ENCODE measurements at places on chromosomes 6 and 20. TPM values are rescaled to one million over a fixed set of nuclear protein-coding genes. Genes with fewer than 3 reads are reported as not detected.
A peak's percentile ranks its signal among the peaks of the same experiment; 100 is the strongest.

GRCh38 chr6:153045271-153045670 lies 42.8 kb upstream of the MTRF1L start:
- DNase-seq = no peak

DNA sequence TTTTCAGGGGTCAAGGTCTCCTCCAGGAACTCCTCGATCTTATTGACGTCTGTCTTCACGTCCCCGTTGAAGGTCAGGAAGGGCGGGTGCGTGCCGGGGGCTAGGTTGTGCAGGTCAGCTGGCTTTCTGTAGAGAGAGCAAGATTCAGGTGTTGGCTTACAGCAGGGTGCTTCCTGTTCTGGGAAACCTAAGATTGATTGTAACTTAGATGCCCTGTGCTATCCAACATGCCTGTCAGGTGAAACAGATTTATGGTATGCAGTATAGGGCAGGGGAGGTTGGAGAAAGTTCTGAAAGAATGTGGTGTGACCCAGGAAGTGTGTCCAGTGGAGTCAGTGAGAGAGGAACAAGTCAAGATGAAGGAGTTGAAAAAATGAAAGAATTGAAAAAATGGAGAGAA lies 66.4 kb downstream of the CLIC5 start:
- peak; percentile 35 for DNase-seq

- DNase-seq = no peak
Observed at GRCh38 chr6:161954077-161954476, 680.2 kb upstream of the AGPAT4 start.

DNA sequence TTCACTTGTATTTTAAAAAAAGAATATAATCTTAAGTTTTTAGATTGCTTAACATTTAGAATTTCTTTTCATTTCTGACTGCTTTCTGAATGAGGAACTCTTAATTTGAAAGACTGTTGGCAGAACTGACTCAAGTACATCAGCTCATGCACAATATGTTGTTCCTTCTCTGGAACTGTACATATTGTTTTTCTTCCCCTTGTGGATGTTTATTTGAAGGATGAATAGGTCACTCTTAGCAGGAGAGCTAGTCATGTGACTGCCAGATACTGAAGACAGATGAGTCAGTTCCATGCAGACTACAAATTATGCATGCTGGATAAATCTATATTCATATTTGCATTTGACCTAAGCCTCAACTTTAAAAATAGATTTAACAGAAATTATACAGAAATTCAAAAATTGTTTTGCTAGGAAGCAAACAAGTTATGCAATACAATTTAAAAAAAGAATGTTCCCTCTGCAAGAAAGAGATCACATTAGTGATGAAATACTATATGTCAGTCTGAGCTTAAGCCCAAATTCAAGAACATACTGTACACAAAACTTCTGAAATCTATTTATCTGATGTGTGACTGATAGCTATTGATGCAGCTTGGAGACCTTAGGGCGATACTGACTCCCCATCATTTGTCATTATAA lies 1274.9 kb upstream of the GJE1 start:
- DNase-seq = peak; percentile 85

Gene LST1
- total RNA-seq = not detected

Gene PTK6
- total RNA-seq = 107 TPM

Gene HIVEP2
- total RNA-seq = 14.0 TPM

All from bronchial epithelial cell (primary cell).